ENCODE measurements at places on chromosomes 2 and 18.

DNA sequence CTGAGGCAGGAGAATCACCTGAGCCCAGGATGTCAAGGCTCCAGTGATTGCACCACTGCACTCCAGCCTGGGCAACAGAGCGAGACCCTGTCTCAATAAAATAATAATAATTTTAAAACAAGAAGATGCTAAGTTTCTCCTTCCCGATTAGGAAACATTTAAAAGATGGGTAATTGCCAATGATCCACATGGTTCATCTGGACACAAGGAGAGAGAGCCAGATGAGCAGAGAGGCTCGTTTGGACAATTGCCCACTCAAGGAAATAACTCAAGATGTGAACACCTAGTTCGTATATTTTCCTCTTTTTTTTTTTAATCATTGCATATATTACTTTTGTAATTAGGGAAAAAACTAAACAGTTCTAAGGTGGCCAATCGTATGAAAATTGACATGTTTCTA, 3.6 kb upstream of the ACTG2 start:
- DNase-seq, result no peak

DNA sequence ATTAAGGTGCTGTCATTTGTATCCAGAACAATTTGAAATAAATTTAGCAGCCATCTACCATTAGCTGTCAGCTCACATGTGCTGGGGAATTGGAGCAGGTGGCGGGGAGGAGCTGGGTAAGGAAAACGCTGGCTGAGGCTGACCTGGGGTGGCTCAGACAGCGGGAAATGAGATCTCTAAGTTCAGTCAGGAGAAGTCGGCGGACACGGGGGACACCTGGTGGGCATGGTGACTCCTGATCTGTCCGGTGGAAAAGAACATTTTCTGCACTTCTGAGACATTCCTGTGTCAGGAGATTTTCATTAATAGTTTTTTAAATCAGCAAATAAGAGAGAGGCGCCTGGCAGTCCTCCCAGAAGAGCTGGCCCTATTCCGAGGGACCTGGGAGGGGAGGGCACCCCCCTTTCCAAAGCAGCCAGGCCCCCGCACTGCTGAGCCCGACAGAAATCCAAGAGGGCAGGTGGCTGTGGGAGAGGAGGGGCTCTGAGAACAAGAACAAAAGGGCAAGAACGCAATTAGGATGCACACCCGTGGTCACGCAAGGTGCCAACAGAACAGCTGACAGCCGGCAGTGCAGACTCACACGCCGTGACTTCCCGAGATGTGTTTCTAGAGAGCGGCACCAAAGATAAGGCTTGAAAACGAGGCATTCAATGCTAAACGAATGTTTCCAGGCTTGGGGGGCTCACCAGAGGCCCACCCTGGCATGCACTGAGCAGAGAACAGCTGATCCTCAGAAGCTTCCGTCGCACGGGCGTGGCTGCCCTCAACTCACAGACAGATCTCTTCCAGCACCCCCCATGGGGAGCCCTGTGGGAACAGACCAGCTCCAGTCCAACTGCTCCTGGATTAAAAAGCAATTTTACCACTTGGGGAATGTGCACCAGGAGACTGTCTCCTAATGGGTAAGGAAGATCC, 26.4 kb downstream of the SLC66A2 start:
- DNase-seq, result no peak

- DNase-seq, result no peak
Measured at GRCh38 chr2:162932416-162932815, 93.8 kb upstream of the KCNH7 start.

DNA sequence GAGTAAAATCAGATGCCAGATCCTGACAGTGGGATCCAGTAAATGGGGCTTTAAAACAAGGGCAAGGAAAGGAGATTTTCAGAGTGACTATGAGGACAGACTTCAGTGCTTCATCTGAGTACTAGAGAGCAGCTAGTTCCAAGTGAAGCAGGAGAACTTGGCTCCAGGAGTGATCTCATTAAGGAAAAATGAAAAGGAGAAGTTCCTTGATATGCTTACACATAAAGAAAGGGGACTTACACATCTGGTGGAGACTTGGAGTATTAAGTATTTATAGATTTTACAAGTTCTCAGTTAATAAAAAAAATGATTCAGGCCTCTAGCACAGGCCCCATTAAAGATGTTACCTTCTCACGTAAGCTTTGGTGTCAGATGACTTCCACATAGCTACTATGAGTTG, 105.8 kb downstream of the ICOS start:
- DNase-seq, result no peak

GRCh38 chr18:68176901-68177300, 538.0 kb downstream of the TMX3 start:
- DNase-seq, result no peak

GRCh38 chr18:76588601-76589226, 93.7 kb upstream of the ZNF516 start:
- no peak for DNase-seq

DNA sequence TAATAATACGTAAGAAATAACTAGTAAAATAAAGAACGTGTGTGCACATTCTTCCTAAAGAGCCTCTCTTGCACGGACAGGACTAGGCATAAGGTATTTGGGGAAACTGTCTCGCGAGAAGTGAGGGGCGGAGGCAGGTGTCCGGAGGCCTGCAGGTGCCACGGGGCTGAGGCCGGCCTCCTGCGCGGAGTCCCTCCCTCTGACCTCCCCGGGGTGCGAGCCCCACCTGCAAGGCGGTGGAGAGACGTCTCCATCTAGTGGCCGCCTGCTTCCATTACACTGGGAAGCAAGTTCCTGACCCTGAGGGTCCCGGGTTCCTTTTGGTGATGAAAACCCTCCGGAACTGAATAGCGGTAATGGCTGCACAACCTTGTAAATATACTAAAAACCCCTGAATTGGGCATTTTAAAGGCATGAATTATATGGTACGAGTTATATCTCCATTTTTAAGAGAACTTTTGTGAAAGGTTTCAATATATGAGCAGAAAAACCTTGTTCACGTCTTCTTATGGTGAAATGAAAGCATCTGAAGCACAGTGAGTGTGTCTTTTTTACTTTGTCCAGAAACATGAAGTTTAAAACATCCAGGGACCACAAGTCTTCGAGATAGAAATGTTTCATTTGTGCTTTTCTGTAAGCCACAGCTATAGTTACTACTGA, 35.5 kb upstream of the CTDP1 start:
- no peak for DNase-seq

DNA sequence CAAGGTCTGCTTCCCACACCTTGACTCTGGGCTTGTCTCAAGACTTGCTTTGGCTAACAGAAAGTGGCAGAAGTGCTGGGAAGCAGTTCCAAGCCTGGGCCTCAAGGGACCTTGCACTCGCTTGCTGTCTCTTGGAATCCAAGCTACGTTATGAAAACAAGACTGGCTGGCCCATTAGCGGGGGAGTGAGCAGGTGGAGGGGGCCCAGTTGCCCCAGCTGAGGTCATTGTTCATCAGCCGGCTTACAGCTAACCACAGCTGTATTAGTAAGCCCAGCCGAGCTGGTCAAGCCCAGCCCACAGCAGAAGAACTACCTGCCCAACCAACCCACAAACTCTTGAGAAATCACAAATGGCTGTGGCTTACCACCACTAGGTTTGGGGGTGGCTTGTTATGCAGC, 63.1 kb downstream of the MARCO start:
- no peak for DNase-seq

DNA sequence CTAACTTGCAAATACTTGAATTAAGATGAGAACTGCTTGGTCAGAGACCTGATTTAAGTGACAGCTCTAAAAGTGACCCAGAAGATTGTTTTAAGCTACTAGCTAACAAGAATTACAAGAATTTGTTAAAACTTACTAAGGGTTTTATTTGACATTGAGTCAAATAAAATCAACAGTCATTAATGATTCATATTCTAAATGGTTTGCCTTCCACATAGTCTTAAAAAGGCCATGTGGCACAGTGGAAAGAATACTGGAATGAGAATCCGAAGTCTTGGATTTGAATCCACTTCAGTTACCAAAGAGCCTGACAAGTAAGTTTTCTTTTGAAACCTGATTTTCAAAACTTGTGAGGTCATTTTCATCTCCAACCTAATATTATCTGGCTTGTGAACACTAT, 489.3 kb downstream of the ADCYAP1 start:
- DNase-seq, result no peak

GRCh38 chr2:26483957-26484565, 6.1 kb upstream of the OTOF start:
- no peak for DNase-seq

DNA sequence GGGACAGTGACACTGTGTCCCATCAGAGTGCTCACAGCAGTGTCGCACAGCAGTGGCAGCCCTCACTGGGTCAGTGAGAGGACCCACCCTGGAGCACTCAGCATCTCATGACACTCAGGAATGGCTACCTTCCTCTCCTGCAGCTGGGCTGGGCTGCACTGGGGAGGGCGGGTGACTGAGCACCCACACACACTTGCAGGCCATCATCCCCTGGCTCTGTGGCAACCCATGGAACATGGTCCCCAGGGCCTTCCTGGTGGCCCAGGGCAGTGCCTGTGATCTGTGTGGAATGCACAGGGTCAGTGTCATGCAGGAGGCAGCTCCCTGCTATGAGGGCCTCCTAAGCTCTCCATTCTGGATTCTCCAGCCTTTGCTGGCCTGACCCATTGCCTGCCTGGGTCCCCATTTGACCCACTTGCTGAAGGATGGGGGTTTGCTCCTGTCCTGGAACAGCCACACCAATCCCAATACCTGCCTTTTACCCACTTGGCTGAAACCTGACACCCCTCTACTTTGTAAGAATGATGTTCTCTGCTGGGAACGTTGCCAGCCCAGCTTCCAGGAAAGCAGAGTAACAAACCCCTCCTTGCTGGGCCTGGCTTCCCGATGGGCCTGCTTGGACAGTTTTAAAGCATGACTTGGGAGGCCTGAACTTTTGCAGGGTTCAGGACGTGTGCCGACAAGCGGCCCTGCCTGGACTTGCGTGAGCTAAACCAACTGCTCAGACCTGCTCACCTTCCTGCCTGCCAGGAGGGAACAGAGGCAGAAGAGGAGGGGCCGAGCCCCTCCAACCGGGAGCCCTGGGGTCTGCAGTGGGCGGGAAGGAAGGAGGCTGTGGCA, 13.7 kb downstream of the HS6ST1 start:
- peak; percentile 98 for DNase-seq

- DNase-seq, result peak; percentile 48
Measured at GRCh38 chr2:48525269-48525943, 4.5 kb upstream of the STON1 start.

GRCh38 chr2:79952616-79953015, 351.9 kb downstream of the LRRTM1 start:
- no peak for DNase-seq

DNA sequence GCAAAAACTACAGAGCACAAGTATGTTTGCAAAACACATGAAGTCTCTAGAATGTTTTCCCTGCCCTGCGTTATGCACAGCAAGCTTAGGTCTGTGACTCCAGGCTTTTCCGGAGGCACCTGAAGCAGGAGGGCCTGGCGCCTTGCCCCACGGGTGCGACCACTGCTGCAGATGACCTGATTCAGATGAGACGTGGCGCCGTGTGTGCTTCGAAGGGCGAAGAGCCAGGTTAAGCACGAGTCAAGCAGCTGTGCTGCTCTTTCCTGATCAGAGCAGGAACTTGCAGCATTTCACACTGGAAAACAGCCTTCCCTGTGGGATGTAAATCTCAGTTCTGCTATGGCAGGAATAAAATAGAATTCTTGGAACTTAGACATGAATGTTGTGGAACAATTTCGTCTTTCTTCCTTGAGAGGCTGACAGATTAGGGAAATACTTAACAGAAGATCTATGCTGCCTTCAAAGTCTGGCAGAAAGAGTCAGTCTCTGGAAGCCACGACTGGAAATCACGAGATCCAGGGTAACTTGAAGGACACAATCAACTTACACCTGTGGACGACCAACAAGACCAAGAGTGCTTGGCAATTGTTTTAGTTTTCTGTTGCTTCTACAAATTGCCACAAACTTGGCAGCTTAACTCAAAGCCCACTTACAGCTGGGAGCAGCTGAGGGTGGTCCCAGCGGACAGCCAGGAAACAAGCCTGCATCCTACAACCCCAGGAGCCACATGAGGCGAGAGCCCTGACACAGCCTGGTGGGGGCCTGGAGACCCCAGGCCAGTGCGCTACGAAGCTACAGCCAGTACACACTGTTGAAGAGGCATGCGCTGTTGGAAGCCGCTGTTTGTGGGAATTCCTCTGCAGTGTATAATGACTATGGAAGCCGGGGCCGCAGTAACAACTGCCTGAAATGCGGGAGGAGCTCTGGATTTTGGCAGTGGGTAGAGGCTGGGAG, 42.9 kb downstream of the EIPR1 start:
- no peak for DNase-seq

- no peak for DNase-seq
Measured at GRCh38 chr18:74282755-74283554, 8.8 kb downstream of the CYB5A start.

- no peak for DNase-seq
Measured at GRCh38 chr18:43650426-43650825, 373.1 kb upstream of the SYT4 start.

All from skeletal muscle cell (primary cell).